Stimulated activated memory B cell treated with anti-CD40 and anti-IgM and Interleukin-4, amounts not matched to agents 10 μg/mL and 1 μg/mL and 100 μg/mL, for 72 hours (primary cell): ENCODE measurements at places on chromosomes 3 and 15.

DNA sequence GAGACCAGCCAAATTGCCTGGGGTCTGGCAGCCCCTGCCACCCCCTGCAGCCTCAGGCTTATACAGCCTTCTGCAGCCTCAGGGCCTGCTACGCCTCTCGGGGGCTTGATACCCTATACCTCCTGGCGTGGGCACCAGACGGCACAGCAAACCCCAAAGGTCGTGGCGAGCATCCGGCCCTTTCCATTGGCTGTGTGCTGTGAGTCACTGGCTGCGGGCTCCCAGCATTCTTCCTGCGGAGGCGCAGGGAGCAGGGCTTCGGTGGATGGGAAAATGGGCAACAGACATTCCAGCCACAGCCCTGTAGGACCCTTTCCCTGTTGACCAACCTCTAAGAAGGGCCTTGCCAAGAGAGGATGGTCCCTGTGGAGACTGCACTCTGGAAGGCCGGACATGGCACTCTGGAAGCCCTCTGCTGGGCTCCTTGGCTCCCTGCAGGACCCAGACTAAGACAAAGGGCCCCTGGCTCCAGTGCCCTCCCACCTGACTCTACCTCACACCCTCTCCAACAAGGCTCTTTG, 59.6 kb downstream of the ITGA11 start:
- no peak for ATAC-seq

GRCh38 chr3:189734061-189734460, 102.9 kb downstream of the TP63 start:
- no peak for ATAC-seq

DNA sequence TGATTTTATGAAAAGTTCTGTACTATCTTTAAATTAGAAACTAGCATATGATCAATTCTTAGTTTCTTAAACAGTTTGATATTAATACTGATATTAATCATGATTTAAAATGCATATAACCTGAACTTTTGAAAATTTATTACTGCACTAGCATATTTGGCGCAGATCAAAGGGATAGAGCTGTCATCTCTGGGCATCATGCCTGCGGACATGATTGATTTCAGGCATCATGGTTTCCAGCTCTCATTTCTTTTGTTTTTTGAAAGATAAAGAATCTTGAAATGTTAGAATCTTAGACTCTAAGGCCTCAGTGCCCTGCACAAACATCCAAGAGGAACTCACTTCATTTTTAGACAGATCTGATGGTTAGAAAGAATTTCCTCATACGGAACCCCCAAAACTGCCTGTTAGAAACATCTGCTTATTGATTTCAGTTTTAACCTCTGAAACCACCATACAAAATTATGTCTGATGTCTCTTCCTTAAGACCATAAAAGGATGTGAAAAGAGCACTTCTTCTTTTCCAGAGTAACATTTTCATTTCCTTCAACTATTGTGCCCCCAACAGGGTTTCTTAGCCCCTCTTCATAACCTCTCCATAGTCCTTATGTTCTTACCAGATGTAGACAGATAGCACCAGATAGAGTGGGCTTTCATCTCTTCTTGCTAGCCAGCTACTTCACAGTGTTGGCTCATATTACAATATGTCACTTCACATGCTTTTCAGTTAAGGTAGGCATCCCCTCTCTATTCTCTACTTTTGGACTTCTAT, 110.8 kb downstream of the BBX start:
- peak; percentile 79 for ATAC-seq

DNA sequence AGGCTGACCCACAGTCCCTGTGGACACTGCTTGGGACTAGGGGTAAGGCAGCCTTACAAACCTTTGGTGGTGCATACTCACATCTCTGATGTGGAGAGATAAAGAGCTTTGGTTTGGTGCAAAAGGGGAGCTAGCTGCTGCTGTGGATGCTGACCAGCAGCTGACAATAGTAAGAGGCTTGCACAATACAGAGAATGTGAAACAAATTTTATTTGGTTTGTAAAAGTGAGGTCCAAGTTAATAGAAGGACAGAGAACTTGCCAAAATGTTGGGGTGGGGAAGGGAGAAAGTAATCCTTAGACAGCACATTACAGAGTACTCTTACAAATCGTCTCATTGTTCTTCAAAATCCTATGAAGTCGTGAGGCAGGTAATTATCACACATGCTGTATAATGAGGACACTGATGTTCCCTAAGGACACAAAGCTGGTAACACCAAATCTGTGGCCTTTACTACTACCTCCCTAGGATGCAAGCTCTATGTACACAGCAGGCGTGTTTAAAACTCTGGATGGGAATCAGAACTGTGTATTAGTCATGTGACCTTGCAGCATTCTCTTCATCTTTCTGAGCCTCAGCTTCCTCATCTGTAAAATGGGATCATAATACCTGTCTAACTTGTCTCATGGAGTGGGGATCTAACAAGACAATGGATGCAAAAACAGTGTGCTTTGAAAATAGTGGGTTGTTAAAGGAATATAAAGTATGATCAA, 21.6 kb downstream of the ARHGAP31 start:
- no peak for ATAC-seq

DNA sequence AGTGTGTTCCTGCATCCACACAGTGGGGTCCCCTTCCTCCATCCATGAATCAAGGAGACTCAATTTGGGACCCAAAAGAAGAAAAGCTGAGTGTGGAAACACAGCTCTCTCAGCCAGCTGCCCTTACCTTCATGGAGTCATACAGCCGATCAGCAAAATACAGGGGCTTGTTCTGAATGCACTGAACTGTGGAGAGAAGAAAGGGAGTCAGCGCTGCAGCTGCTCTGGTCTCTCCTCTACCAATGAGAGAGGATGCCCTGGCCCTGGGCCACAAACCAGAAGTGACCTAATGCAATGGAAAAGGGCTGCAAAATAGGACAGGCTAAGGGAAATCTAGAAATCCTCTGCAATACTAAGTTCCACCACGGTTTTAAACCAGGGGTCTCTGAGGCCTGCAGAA, 46.7 kb downstream of the ANXA2 start:
- no peak for ATAC-seq

DNA sequence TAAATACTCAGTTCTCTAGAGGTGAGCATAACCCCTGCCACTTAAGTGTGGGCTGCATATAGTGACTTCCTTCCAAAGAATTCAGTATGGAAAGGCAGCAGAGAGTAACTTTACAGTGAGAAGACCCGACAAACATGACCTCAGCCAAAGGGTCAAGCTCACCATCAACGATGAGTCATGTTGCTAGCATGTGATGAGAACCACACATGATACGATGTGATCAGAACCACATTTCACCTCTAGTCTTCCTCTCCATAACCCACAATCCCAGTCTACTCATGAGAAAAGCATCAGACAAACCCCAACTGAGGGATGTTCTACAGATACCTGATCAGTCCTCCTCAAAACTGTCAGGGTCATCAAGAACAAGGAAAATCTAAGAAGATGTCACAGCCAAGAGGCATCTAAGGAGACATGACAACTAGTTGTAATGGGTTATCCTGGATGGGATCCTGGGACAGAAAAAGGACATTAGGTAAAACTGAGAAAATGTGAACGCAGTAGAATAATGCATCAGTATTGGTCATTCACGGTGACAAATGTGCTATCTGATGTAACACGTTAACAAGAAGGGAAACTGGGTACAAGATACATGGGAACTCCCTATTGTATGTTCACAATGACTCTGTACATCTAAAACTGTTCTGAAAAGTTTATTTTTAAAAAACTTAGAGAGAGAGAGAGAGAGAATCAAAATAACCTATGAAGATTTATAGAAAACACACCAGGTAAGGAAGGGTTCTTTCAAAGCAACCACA, 28.3 kb downstream of the SEC61A1 start:
- no peak for ATAC-seq

- ATAC-seq, result no peak
Observed at GRCh38 chr3:9712415-9712814, 8.8 kb downstream of the CPNE9 start.

- ATAC-seq, result peak; percentile 47
Observed at GRCh38 chr3:19029837-19030521, 118.3 kb upstream of the KCNH8 start.

DNA sequence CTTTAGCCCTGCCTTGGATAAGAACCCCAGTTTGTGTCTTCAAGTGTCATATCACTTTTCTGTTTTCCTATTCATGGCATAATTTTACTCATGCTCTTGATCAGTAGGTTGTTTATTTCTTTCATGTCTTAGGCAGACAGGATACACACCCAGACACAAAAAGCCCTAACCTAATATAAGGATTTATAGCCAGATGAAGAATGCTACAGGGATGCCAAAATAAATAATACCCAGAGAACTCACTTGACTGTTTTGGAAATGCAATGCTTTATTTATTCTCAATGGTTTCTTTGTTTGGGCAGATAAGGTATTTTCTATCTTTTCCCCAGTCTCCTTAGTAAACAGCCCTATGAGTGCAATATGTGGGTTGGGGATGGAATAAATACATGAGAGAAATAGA, 424.0 kb upstream of the PDZRN3 start:
- ATAC-seq, result no peak

- no peak for ATAC-seq
Observed at GRCh38 chr15:33194237-33194636, 277 bp downstream of the FMN1 start.

DNA sequence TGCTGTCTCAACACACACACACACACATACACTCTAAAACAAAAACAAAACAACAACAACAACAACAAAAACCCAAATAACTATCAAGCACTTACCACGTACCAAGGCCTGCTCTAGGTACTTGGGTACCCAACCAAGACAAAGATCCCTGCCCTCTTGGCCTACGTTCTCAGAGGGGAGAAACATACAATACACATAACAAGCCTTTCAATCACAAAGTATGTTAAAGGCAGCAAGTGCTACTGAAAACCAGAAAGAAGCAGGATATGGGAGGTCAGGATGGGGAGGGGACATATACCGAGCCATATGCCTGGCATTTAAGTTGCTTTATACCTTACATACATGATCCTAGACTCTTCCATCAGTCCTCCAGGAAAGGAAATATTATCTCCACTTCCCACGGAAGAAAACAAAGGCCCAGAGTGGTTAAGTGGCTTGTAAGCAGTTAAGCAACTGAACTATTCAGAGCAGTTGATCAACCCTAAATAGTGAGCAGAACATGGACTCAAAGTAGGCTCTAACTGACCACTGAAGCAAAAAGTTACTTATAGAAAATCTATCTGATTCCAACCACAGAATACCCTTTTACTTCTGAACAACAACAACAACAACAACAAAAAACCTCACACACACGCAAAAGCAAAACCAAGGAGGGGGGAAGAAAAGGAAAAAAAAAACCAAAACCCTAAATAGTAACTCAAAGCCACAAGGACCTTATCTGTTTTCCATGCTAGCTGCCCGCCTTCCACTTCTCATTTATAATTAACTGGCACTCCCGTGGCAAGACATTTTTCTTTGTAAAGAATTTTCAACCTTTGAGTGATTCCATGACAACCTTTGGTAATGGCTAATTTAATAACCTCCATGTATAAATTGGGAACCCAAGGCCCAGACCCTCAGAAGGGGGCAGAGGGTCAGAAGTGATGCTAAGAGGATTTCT, 21.0 kb downstream of the PRICKLE2 start:
- no peak for ATAC-seq

DNA sequence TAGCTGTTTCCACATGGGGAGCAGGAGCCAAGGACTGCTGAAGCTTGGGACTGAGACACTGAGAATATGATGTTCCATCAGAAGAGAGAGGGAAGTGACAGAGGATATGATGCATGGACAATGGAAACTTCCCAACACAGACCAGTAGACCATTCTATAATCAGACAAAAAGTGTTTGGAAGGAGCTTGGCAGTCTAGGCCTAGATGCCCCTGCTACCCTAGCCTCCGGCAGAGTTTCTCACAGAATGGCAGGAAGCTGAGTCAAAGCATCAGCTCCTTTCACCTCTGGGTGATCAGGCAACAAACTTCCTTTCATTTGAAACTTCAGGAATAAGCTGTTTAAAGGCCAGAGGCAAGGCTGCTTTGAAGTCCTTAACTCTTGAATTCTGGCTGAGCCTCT, 222.0 kb downstream of the NEK10 start:
- peak; percentile 36 for ATAC-seq

DNA sequence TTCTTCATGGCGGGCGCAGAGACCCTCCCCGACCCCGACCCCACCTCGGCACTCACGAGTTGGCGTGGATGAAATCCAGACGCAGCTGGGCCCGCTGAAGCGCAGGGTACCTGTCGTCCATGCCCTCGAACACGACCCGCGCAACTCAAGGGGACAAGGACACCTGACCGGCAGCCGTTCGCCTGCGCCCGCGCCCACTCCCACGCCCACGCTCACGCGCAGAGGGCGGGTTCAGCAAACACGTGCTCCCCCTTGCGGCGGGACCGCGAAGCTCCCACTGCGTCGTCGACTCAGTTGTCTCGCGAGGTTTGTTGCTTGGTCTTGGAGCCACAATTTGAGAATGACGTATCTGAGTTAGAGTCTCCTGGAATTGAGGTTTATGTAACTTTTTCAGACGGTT, at the start of gene MORC1:
Gene MORC1 (minus strand): TSS at position 196 of the 400 bp plus-strand sequence. CDS start 75 bp downstream, at position 121.
- ATAC-seq, result no peak

DNA sequence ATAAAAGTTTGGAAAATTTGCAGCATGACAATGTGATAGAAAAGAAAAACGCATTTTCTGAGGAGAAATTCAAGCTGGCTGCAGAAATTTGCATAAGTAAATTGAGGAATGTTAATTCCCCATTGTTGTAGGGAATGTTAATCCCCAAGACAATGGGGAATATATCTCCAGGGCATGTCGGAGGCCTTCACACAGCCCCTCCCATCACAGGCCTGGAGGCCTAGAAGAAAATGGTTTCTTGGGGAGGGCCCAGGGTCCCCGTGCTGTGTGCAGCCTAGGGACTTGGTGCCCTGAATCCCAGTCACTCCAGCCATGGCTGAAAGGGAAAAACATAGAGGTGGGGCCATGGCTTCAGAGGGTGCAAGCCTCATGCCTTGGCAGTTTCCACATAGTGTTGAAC, 101.1 kb downstream of the BOC start:
- ATAC-seq, result no peak

DNA sequence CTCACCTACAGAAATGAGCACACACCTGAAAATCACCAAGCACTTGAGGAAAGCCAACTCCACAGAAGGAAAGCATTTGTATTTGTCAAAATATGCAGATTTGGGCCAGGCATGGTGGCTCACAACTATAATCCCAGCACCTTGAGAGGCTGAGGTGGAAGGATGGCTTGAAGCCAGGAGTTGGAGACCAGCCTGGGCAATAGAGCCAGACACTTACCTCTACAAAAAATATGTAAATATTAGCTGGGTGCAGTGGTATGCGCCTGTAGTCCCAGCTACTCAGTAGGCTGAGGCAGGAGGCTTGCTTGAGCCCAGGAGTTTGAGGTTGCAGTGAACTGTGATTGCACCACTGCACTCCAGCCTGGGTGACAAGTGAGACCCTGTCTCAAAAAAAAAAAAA, 12.3 kb downstream of the RLBP1 start:
- no peak for ATAC-seq
